CD4-positive, CD25-positive, alpha-beta regulatory T cell (primary cell): ENCODE measurements at places on chromosomes 7 and 10.
A peak's percentile ranks its signal among the peaks of the same experiment; 100 is the strongest.

DNA sequence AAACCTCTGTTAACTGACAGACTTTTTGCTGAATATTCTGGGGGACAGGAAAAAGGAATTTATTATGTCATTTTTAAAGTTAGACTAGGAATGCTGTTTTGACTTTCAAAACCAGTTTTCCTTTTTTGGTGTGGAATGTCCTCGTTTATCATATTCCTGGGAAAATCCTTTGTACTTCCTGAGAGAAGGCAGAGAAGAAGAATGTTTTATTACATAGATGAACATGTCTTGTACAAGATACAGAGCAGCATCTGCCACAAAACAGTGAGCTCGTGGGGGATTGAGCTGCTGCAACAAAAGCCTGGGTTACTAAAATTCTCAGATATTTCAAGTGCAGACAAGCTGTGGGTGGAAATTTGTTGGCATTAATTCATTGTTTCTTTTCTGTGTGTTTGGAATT is 20.2 kb downstream of the MCU start:
- no peak for DNase-seq

DNA sequence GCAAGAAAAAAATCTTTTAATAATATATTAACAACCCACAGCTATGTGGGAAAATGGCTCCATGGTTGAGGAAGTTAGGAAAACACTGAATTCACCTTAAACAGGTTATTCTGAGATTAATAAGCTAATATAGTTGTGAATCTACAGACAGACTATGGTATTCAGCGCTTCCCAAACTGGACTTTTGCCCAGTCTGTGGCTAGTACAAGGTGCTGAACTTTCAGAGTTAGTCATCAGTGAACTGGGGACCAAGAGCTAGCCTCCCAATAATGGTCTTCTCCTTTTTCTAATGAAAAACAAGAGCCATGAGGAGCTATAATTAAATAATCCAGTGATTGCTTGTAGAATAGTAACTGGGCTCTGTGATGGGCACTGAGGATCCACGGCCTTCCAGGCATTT is 65.3 kb downstream of the FRMPD2 start:
- DNase-seq = no peak

- DNase-seq = no peak
These were observed 56.8 kb upstream of the JAZF1 start for GRCh38 chr7:28237363-28237762.

DNA sequence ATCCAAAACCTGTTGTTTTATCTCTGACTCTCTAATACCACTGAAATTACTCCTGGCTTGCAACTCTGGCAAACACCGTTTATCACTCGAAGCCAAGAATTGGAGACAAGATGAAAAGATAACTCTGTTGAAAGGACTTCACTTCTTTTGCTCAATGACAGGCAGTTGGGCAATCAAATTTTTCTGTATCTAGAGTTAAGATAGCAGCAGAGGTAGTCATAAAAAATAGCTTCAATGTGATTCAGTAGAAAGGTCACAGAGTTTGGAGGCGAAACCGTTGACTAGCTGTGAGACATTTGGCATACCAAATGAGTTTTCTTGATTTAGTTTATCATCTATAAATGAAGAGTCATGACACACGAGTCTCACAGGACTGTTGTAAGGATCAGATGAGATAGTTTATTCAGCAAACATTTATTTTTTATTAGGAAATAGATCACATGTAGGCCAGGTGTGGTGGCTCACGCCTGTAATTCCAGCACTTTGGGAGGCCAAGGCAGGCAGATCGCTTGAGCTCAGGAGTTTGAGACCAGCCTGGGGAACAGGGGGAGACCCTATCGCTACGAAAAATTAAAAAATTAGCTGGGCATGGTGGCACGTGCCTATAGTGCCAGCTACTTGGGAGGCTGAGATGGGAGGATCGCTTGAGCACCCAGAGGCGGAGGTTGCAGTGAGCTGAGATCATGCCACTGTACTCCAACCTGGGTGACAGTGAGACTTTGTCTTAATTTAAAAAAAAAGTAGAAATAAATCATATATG is 23.6 kb downstream of the AKR1B1 start:
- DNase-seq = no peak

DNA sequence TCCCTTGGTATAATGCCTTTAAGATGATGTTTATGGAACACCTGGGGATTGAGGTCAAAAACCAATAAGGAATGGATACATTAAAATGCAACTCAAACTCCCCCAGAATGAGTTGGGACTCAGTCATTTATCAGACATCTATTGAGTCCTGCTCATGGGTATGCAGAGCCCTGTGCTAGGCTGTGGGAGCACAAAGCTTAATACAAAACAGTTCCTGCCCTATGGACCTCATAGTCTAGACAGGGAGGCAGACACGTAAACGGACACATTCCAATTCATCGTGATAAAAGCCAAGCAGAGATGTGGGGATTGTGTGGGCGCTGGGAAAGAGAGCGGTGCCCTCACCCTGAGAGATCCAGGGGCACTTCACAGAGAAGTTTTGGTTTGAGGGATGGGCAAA is 181.7 kb downstream of the PTEN start:
- DNase-seq = no peak

DNA sequence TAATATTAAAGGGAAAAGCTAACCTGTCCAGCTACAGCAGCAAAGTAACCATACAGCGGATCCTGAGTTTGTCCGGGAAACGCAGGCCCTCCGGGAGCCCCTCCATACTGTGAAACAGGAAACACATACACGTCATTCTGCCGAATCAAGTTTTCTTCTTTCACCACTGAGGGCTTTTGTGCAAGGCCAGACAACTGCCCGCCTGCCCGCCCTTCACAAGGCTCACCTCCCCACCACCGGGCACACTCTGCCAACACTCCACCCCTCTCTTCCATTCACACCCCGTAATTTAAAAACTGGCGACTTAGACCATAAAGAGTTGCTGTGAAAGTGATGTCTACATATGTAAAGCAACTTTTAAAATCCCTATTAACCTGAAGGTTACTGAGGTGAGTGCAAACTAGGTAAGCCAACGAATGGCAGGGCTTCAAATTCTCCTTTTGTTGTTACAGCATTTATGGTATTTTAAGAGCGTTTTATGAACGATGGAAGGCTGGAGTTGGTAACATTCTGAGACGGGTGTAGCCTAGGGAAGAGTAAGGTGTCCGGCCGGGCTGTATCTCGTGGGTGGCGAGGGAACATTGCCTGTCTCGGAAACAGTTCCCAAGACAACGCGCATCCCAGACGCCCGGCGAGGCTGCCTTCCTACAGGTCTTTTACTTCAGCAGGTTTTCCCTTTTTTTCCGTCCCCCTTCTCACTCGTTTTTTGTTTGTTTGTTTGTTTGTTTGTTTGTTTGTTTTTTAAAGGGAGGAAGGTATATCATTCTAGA is 817 bp downstream of the SRI start:
- peak; percentile 5 for DNase-seq

- DNase-seq = no peak
These were observed 119.2 kb upstream of the ANK3 start for GRCh38 chr10:60508831-60509230.

GRCh38 chr10:67280405-67280804 is 354.6 kb downstream of the LRRTM3 start:
- DNase-seq = no peak

GRCh38 chr7:16484453-16485158 is 19.1 kb upstream of the SOSTDC1 start:
- no peak for DNase-seq

- DNase-seq = no peak
These were observed 304.7 kb downstream of the WDR11 start for GRCh38 chr10:121155742-121156474.

DNA sequence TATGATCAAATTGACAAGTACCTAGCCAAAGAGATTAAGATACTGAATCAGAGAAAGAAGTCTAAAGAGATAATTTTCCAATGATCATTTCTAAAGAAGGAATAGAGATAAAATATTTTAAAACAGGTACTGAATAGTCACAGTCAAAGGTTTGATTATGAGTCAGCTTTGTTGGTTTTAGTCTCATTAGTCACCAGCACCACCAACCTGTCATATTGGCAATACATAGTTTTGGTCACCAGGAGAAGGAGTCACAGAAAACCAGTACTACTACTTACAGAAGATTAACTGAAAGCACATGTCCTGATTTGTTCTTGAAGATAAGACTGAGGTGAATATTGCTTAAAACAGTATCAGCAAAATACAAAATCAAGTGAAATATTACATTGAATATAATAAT is 34.6 kb downstream of the ZEB1 start:
- DNase-seq = peak; percentile 67

- peak; percentile 31 for DNase-seq
These were observed 1.2 kb downstream of the GATA3 start for GRCh38 chr10:8055420-8056349.

DNA sequence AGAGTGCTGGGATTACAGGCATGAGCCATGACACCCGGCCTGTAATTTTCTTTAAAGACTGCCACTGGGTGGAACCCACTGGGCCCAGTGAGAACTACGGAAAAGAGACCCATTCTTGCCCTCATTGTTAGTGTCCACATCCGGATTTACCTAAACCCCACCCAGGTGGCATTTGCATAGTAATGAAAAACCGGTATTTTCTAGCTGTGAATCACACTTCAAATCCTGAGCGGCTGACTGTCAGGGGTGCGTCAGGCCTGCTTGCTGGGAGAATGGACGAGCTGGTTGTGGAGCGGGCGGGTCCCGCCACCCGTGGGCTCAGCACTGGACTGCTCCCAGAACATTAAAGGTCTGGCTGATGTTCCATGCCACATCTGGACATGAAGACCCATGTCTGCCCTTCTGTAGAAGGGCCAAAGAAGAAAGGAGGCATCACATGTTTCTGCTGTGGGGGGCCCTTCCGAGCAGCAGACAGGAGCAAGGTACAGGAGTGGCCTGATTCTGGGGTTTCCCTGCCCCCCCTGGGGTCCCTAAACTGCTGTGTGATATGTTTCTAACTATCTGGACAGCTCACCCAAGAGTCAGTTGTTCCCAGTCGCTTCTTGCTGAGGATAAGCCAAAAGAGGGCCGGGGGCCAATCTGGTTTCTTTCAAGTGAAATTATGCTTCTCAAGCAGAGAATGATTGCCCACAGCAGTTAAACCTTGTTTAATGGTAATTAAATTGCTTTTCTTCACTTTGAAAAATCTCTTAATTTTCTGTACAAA is 46.4 kb downstream of the KIAA1217 start:
- no peak for DNase-seq

DNA sequence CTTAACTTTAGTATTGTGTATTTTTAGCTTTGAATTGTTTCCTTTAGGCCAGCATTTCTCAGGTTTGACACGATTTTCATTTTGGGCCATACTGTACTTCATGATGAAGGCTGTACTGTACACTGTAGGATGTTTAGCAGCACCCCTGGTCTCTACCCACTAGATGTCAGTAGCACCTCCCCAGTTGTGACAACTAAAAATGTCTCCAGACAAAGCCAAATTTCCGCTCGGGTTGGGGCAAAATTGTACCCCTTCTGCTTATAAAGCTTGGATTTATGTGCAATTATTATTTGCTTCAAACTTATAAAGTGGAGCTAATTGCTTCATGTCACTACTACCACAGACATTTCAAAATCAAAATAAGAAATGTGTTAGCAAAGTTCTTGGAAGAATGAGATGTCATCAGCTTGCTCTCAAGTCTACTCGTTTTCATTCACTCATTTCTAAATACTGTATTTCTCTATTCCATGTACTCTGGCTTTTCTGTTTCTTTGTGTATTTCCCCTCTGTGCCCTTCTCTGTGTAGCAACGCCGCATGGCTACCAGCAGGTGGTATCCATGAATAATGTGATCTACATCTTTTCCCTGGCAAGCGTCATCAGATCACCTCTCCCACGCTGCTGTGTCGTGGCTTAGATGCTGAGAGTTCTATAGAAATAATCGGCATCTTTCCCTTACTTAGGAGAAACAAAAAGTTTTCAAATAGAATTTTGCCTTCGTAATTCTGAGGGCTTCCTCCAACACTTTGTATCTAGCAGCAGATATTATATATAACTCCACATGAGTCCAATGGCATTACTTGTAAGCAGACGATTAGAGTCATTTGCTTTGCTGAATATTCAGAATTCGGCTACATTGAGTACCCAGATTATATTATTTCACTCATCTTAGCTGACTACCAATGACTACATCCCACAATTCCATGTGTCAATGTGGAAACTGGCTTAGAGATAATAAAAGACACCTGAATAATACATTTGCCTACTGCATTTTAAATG is 47.8 kb upstream of the CALCR start:
- DNase-seq = no peak

GRCh38 chr10:29304264-29304994 is 15.6 kb downstream of the LYZL1 start:
- DNase-seq = no peak

DNA sequence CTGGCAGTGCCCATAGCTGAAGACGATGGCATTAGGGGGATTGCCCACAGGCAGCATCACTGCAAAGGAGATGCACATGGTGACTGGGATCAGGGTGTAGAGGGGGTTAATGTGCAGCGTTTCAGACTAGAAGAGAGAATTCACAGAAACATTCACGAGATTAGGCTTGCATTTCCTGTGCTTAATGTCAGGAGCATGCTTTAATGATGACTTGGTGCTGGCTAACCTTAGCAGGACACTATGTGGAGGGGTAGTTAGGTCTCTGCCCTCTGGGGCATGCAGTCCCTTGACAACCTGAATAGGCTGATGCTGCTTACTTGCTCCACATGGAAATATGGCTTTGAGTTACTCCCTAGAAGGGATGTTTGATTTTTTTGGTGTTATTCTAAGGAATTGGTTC is 21.8 kb downstream of the STMP1 start:
- no peak for DNase-seq

DNA sequence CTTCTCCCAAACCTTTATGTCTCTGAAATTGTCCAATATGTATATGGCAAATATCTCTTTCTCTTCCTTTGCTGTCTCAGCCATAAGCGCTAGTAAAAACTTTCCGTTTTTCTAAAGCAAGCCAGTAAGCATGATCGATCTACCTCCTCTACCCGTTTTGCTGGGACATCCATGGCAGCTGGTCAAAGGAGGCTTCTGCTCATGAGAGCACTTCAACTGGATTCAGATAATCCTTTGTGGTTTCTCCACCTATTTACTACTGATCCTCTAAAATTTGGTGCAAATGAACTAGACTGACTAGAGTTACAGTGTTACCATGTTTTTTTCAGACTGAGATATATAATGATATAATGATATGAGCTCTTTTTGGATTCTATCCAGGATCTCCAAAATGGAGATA is 42.7 kb downstream of the GBF1 start:
- no peak for DNase-seq

- no peak for DNase-seq
These were observed 172.1 kb downstream of the CELF2 start for GRCh38 chr10:11189582-11190376.

GRCh38 chr10:1185911-1186682 is 129.9 kb downstream of the WDR37 start:
- no peak for DNase-seq

DNA sequence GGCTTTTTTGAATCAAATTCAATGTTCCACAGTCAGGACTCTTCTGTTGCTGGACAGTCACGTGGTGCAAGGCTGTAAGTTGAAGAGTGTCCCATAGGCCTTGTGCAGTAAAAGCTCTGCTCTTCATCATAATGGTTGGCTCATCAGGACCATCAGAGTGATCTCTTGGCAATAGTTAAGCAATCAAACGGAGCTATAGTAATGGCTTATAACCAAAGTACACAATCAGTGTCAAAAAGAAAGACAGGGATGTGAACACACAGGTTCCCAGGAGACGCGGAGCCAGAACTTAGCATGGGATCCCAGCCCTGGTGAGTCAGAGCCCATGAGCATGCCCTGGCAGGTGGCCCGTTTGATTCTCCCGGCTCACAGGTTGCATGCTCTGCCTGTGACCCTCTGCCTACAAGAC is 10.8 kb upstream of the GPNMB start:
- DNase-seq = no peak
